HL-60 (cell line): ENCODE measurements at places on chromosomes 1 and 21.
A peak's percentile ranks its signal among the peaks of the same experiment; 100 is the strongest.

GRCh38 chr1:172377565-172377964 is 42.9 kb upstream of the C1orf105 start:
- no peak for DNase-seq

DNA sequence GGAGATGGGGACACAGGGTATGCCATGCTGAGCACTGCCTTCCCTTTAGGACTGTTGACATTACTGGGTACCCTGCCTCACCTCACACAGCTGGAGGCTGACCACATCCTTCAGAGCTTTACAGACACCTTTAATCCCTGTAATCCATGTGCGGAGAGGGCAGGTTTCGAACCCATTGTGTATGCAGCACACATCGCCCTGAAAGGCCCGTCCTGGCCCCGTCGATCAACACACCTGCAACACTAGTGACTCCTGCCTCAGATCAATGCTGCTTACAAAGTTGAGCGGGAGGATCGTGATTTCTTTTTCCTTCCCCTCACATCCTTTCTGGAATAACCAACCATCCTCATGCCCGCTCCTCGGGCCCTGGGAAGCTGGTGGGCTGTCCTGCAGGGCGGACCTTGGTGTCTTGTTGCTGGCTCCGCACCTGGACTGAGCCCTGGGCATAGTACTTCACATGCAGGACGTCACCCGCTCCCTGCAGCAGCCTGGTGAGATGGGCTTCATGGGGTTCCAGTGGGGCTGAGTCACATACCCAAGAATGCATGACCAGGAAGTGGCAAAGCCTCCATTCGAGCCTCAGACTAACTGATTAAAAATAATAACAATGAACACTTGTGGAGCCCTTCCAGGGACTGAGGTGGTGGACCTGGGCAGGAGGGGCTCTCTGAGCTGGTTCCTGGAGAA is 403.6 kb downstream of the PTPRU start:
- no peak for DNase-seq

- DNase-seq: peak; percentile 21
These were observed 27.0 kb upstream of the PRSS38 start for GRCh38 chr1:227788271-227789083.

- DNase-seq: no peak
These were observed 188.9 kb upstream of the EDN2 start for GRCh38 chr1:41673378-41673777.

- DNase-seq: peak; percentile 25
These were observed 1.8 kb downstream of the PTTG1IP start for GRCh38 chr21:44871576-44872269.

DNA sequence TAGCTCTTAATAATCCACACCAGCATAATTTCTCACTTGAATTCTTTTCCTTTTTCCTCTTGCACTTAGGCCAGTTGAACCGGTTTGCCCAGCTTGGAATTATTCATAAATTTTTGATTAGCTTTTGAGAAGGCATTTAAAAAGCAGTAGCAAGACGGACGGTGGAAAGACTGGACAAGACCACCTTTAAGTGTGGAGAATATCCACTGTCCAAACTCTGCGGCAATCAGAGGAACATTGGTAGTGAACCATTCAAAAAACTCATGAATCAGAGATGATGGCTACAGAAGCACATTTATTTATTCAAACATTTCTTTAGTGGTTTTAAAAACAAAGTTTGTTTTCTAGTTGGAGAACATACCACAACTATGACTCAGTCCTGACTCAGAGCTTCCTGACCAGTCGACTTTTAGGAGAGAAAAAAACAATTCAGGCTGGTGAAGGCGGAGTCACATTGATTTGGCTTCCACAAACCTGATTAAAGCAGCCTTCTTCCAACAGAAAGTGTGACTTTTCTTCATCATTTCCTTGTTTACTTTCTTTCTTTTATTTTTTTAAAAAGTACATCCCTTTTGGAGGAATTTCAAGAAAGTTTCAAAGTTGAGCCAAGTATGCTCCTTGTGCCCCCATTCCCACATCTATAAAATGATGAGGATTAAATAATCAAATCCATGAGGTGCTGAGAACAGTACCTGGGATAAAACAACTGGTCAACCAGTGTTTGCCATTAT is 128.8 kb downstream of the ADSS2 start:
- DNase-seq: peak; percentile 45
